ENCODE measurements at places on chromosomes 2 and 18.

GRCh38 chr2:1827686-1828085, 83.4 kb upstream of the PXDN start:
- peak overlapping the region; percentile 22 for H3K27ac ChIP-seq
- no peaks in the 10 kb centered on the region for H3K4me1 ChIP-seq
- no peak overlapping the region for H3K4me3 ChIP-seq
- H3K27me3 ChIP-seq = no peaks in the 10 kb centered on the region

GRCh38 chr2:13504808-13505207, 788.1 kb downstream of the TRIB2 start:
- H3K4me1 ChIP-seq = no peaks in the 10 kb centered on the region
- no peaks in the 10 kb centered on the region for H3K36me3 ChIP-seq
- no peak overlapping the region for H3K4me3 ChIP-seq
- no peak for DNase-seq

DNA sequence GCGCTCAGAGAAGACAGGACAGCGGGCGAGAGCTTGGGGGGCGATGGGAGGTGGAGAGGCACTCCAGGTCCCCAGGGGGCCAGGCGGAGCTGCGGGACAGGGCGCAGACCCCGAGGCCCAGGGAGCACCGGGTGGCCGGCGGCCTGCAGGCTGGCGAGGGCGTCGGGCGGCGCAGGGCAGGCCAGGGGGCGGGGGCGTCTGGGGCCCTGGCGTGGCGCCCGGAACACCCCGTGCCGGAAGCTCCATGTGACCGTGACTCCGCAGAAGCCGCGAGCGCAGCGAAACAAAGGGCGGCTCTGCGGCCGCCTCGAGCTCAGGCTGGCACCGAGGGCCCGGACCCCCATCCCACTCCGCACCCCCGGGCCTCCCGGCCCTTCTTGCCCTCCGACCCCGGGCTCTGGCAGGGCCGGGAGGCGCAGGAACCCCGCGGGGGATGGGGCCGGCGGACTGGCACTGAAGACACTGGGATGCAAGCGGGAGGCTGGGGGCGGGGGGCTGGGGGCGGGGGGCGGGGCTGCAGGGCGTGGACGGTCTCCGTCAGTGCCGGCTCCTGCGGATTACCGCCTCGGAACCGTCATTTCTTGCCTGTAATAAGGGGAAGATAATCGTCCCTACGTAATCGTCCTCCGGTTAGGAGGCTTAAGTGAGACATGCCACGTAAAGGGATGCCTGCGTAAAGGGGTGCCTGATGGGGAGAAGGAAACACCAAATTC, 19.1 kb downstream of the SH2D6 start:
- no peaks in the 10 kb centered on the region for H3K27me3 ChIP-seq
- peak overlapping the region; percentile 95 for H3K27ac ChIP-seq
- DNase-seq = no peak
- H3K4me1 ChIP-seq = peaks cover 48% of the 10 kb centered on the region
- H3K4me3 ChIP-seq = peak overlapping the region; percentile 41

DNA sequence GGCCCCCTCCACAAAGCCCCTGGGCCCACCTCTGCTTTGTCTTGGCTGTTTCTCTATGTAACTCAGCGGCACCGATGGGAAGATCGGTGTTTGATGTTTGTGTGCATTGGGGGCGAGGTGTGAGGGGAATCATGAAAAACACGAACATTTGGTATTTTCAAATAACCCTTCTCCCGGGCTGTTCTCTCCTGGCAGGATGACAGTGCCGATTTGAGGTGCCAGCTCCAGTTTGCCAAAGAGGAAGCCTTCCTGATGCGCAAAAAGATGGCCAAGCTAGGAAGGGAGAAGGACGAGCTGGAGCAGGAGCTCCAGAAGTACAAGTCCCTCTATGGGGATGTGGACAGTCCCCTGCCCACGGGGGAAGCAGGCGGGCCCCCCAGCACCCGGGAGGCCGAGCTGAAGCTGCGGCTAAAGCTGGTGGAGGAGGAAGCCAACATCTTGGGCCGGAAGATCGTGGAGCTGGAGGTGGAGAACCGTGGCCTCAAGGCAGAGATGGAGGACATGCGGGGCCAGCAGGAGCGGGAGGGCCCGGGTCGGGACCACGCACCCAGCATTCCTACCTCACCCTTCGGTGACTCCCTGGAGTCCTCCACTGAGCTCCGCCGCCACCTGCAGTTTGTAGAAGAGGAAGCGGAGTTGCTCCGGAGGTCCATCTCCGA, 78.1 kb downstream of the MTCL1 start:
- no peak overlapping the region for H3K4me3 ChIP-seq
- no peak overlapping the region for H3K27ac ChIP-seq
- peaks cover 17% of the 10 kb centered on the region for H3K4me1 ChIP-seq
- no peaks in the 10 kb centered on the region for H3K27me3 ChIP-seq
- DNase-seq = no peak

DNA sequence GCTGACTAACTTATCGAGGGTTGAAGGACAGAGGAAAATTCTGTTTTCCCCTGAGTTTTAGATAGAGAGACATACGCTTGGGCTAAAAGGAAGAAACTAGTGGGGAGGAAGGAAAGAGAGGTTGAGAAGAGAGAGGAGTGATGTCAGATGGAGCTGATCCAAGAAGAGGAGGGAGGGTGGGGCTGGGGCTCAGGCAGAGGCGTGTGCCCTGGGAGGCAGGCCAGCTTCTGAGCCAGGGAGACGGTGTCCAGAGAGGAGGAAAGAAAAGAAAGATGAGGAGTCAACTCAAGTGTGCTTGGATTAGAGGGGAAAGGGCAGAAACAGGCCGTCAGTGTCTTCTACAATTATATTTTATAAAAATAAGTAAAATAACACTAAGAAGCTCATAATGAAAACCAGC, 56.2 kb downstream of the EMILIN2 start:
- no peak for DNase-seq
- H3K4me3 ChIP-seq = no peak overlapping the region
- H3K36me3 ChIP-seq = no peaks in the 10 kb centered on the region

- no peak overlapping the region for H3K4me3 ChIP-seq
- no peaks in the 10 kb centered on the region for H3K4me1 ChIP-seq
- no peaks in the 10 kb centered on the region for H3K27me3 ChIP-seq
- H3K27ac ChIP-seq = no peak overlapping the region
- no peak for DNase-seq
These were observed 12.7 kb downstream of the TRIP12 start for GRCh38 chr2:229909090-229909489.

- H3K27me3 ChIP-seq = no peaks in the 10 kb centered on the region
- no peak for DNase-seq
- H3K36me3 ChIP-seq = peaks cover 6% of the 10 kb centered on the region
- no peak overlapping the region for H3K27ac ChIP-seq
- H3K4me1 ChIP-seq = no peaks in the 10 kb centered on the region
- no peak overlapping the region for H3K4me3 ChIP-seq
These were observed 32.4 kb downstream of the ORC2 start for GRCh38 chr2:200930947-200931626.

DNA sequence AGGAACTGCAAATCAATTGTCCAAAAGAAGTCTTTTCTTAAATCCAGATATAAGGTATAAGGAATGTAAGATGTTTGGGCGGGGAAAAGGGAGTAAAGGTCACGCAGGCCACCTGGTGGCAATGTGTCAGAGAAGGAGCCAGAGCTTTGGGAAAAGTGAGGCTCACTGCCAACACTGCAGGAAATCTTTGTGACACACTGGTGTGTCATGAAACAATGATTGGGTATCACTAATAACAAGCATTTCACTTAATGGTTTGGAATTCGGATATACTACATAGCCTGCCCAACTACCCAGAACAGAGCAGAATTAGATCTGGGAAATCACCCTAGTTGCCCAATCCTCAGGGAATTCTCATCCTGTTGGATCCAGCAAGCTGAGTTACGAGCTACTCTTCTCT, 61.0 kb downstream of the RBMS1 start:
- H3K4me3 ChIP-seq = no peak overlapping the region
- no peaks in the 10 kb centered on the region for H3K36me3 ChIP-seq
- peaks cover 8% of the 10 kb centered on the region for H3K4me1 ChIP-seq
- no peak overlapping the region for H3K27ac ChIP-seq
- no peak for DNase-seq

- H3K4me1 ChIP-seq = no peaks in the 10 kb centered on the region
- no peak for DNase-seq
- H3K36me3 ChIP-seq = no peaks in the 10 kb centered on the region
- peak overlapping the region; percentile 86 for H3K27ac ChIP-seq
- no peaks in the 10 kb centered on the region for H3K27me3 ChIP-seq
These were observed 86.6 kb downstream of the COL6A3 start for GRCh38 chr2:237327175-237327950.

- H3K27ac ChIP-seq = no peak overlapping the region
- H3K36me3 ChIP-seq = no peaks in the 10 kb centered on the region
- no peak overlapping the region for H3K4me3 ChIP-seq
- H3K4me1 ChIP-seq = peaks cover 6% of the 10 kb centered on the region
These were observed 65.0 kb downstream of the NOL4 start for GRCh38 chr18:34159691-34160185.

GRCh38 chr18:67969458-67969857, 452.9 kb upstream of the DSEL start:
- no peaks in the 10 kb centered on the region for H3K27me3 ChIP-seq
- no peak for DNase-seq
- H3K4me3 ChIP-seq = no peak overlapping the region
- H3K27ac ChIP-seq = no peak overlapping the region

DNA sequence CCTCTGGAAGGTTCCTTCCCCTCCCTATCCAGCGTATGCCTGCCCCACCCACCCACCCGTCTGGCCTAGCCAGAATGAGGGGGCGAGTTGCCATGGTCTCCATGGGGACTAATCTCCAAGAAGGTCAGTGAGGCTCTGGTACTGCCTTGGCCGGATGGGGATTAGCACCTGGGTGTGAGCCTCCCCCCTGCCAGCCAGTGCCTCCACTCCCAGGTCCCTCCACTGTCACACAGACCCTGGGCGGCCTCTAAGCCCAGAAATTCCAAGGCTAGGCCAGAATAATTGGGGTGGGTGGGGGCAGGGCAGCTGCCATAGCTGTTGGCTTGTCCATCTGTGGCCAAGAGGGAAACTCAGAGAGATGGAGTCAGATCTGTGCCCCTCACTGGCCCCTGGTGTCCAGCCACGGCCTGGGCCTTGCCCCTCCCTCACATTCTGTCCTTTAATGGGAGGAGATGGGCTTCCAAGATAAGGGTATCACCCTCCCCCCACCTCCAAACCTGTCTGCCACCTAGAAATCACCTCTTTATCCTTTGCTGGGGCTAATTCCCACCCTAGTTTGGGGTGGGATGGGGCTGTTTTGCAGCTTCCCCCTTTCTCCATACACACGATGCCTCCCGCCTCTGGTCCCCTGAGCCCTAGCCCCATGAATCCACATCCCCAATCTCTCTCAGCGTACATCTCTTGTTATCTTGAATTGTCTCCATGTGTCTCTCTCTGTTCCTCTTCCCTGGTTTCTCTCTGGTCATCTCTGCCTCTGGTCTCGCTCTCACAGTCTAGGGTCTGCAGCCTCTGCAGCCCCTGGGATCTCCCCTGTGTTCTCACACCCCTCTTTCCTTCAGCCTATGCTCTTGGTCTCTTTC, 6.0 kb upstream of the CRYBA2 start:
- peak overlapping the region; percentile 83 for H3K27ac ChIP-seq
- no peak overlapping the region for H3K4me3 ChIP-seq
- peaks cover 43% of the 10 kb centered on the region for H3K27me3 ChIP-seq
- peaks cover 80% of the 10 kb centered on the region for H3K4me1 ChIP-seq
- no peaks in the 10 kb centered on the region for H3K36me3 ChIP-seq
- DNase-seq = no peak

- H3K36me3 ChIP-seq = no peaks in the 10 kb centered on the region
- H3K4me3 ChIP-seq = no peak overlapping the region
- H3K27me3 ChIP-seq = no peaks in the 10 kb centered on the region
- H3K4me1 ChIP-seq = peaks cover 56% of the 10 kb centered on the region
- peak overlapping the region; percentile 72 for H3K27ac ChIP-seq
These were observed 92.2 kb upstream of the ITGB6 start for GRCh38 chr2:160292225-160292624.

- H3K4me3 ChIP-seq = no peak overlapping the region
- H3K4me1 ChIP-seq = no peaks in the 10 kb centered on the region
- H3K36me3 ChIP-seq = no peaks in the 10 kb centered on the region
- no peaks in the 10 kb centered on the region for H3K27me3 ChIP-seq
- no peak overlapping the region for H3K27ac ChIP-seq
- no peak for DNase-seq
These were observed 1026.2 kb upstream of the ZEB2 start for GRCh38 chr2:145546091-145546490.

- DNase-seq = no peak
- H3K27me3 ChIP-seq = no peaks in the 10 kb centered on the region
- H3K4me1 ChIP-seq = peaks cover 34% of the 10 kb centered on the region
- H3K36me3 ChIP-seq = no peaks in the 10 kb centered on the region
- H3K27ac ChIP-seq = peak overlapping the region; percentile 64
These were observed 100.3 kb downstream of the ASAP2 start for GRCh38 chr2:9306911-9307310.

DNA sequence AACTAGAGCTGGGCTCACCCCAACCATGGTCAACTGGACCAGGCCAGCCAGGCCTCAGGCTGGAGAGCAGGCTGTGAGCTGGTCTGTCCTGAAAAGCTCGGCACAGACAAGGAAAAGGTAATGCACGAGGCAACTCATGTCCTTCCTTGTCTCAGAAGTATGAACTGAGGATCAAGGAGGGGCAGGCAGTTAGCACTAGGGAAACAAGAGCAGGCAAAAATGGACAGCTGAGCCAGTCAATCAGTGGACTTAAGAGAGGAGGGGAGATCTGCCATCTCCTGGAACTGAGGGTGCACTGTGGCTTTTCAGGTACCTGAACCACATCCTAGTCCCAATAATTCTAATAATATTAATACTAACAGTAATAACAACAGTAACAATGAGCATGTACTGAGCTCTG, 20.6 kb upstream of the WIPF1 start:
- H3K36me3 ChIP-seq = no peaks in the 10 kb centered on the region
- H3K4me3 ChIP-seq = no peak overlapping the region
- peak overlapping the region; percentile 64 for H3K27ac ChIP-seq
- no peaks in the 10 kb centered on the region for H3K4me1 ChIP-seq
- H3K27me3 ChIP-seq = no peaks in the 10 kb centered on the region

DNA sequence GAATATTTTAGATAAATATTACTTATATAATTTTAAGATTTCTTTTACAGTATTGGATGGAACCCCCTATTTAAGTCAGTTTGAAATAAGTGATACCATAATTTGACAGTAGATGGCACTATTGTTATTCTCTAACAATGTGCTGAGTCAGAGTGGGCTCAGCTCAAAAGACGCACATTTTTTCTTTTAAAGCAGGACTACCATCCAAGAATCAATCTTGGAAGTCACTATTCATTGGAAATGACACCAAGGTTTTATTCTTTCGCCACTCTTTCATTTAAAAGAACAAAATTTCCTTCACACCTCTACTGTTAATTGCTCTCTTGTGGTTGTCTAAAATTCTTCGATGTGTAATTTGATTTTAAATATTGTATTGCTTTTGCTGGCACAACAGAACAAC, 32.6 kb upstream of the SPAG16 start:
- H3K27me3 ChIP-seq = no peaks in the 10 kb centered on the region
- H3K4me1 ChIP-seq = peaks cover 48% of the 10 kb centered on the region
- DNase-seq = no peak
- H3K36me3 ChIP-seq = no peaks in the 10 kb centered on the region
- H3K4me3 ChIP-seq = no peak overlapping the region

DNA sequence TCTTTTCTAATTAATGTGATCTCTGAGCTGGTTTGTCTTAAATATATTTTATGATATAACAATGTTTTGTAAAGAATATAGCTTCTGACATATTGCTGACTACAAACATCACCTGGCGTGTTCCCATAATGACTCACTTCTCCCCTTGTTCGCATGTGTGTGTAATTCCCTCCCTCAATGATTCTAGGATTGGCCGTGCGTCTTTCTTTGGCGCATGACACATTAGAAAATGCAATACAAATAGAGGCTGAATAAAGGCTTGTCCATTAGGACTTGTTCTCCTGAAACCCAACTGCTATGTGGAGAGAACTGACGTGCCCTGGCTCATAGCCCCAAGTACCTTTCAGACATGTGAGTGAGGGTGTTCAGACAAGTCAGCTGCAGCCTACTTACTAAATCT, 159.7 kb upstream of the CDH20 start:
- no peaks in the 10 kb centered on the region for H3K27me3 ChIP-seq
- no peak overlapping the region for H3K27ac ChIP-seq
- no peaks in the 10 kb centered on the region for H3K4me1 ChIP-seq
- H3K36me3 ChIP-seq = no peaks in the 10 kb centered on the region

All from esophagus squamous epithelium (tissue), 5 donors.